ENCODE measurements at places on chromosomes 11 and 22.

GRCh38 chr11:25615841-25616240 is 716.1 kb upstream of the ANO3 start:
- no peak for DNase-seq

- DNase-seq: no peak
Observed at GRCh38 chr22:38758276-38758945, 2.6 kb upstream of the SUN2 start.

- DNase-seq: no peak
Observed at GRCh38 chr11:46976182-46976854, 39.8 kb downstream of the CSTPP1 start.

GRCh38 chr22:50731811-50732624 is 6.0 kb upstream of the ACR start:
- peak; percentile 45 for DNase-seq

- DNase-seq: peak; percentile 38
Observed at GRCh38 chr11:103659206-103659618, 377.2 kb upstream of the DDI1 start.

DNA sequence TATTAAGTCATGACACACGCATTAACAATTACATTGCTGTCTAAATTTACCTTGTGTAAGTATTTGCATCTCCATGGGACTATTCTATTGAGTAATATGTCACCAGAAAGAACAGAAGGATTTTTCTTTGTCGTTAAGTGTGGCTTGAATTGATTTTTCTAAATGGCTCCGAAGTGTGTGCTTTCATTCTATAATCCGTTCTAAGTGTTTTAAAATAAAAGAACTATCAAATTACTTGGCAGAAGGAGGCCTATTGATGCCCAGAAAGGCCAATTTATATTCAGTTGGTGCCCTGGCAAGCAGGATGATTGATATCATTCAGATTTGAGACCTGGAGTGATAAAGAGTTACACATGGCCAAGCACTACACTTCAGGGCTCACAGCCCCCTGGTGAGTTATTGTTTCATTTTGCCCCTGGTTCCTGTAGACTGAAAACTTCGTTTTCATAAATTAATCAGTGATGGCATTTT is 538.9 kb upstream of the ANO5 start:
- no peak for DNase-seq

DNA sequence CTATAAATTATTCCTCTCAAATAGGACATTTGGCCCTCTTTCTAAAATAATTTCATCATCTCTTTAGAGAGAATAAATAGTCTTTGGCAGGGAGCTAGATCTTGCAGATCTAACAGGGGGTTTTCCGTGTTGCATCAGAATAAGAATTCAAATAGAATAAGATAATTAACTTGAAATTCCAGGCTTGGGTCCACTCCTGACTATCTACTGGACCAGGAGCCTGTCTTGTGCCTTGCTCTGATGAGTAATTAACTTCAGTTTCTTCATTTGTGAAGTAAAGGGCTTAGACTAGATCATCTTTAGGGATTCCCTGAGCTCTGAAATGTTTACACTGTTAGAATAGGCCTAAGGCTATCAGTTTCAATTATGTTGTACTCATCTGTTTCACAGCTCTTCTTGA is 23.5 kb upstream of the TMEM123 start:
- DNase-seq: peak; percentile 34

DNA sequence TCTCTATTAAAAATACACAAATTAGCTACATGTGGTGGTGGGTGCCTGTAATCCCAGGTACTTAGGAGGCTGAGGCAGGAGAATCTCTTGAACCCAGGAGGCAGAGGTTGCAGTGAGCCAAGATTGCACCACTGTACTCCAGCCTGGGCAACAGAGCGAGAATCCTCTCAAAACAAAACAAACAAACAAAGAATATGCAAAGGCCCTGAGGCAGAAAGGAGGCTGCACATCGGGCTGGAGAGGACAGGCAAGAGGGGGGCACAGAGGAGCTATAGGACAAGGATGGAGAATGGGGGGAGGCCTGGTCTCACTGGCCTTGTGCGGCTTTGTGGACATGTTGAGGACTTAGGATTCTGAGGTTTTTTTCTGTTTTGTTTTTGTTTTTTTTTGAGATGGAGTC is 8.4 kb downstream of the TRIOBP start:
- no peak for DNase-seq

GRCh38 chr11:10486161-10486840 is 31.2 kb downstream of the AMPD3 start:
- no peak for DNase-seq

GRCh38 chr22:44982445-44982844 is 27.4 kb downstream of the PHF21B start:
- no peak for DNase-seq

DNA sequence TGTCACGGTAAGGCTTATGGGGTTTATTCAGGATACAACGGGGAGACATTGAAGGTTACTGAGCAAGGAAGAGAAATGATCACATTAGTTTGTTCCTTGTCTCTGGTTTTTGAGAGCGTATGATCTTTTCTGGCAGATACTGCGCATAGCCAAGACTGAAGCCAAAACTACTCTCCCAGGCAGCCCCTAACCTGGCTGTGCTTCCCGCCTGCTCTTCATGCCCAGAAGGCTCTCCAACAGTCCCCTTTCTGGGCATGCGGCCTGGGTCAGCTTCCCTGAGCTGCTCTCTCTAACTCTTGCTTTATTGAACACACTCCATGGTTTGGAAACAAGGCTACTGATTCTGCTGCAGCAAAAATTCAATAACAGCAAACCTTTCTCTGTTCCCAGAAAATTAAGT is 306.6 kb downstream of the BUD13 start:
- no peak for DNase-seq

DNA sequence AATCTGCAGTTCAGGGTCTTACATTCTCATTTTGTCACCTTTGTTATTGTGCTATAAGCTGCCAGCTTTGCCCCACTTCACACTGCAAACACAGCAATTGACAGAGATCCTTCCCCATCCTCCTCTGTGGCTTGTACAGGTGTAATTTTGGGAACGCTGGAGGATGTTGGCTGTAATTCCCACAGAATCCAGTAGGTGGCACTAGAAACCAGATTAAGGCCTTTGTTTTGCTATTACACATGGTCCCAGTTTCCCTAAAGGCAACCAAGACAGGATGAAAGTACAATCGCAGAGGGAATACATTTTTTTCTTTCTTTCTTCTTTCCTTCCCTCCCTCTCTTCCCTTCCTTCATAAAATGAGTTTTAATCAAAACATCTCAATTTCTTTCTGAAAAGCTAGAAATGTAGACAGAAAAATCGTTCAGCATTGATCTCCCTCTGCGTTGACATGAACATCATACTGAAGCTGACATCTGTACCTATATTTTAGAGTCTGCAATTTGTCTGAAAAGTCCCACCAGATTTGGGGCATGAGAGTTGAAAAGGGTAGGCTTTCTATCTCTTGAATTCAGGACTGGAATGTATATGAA is 21.3 kb upstream of the NELL1 start:
- peak; percentile 45 for DNase-seq

- DNase-seq: peak; percentile 22
Observed at GRCh38 chr11:76443268-76443980, 1.4 kb upstream of the EMSY start.

DNA sequence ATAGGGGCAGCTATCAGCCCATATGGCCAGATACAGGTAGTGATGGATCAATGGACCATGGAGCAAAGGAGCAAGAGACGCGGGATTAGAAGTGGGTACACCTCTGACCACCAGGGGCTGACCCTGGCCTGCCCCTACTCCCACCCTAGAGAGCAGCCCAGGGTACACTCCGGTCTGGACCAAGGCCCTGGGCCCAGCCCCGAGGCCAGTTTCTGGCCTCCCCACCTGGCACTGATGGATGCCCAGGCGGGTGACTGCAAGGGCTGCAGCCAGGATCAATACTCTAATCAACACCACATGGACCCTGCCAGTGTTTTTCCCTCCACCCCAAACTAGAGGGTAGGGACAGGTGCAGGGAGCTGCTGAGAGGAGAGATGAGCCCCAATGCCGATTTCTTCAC is 74.1 kb upstream of the NECTIN1 start:
- no peak for DNase-seq

GRCh38 chr11:107791343-107792048 is 67.1 kb downstream of the SLC35F2 start:
- peak; percentile 51 for DNase-seq
